NCI-H1092 (cell line): ENCODE measurements at places on chromosomes 3 and 15.

DNA sequence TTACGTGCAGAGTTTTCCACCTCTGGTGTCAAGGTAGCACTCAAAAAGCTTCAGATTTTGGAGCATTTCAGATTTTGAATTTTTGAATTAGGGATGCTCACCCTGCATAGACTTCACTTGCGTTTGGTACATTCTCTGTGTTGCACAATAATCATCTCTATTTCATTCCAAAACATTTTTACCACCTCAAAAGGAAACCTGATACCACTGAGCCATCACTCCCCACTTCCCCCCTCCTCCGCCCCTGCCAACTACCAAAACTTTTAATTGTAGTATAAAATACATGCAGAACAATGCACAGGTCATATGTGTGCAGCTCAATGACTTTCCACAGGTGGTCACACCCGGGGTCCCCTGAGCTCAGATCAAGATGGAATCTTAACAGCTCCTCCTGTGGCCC is 208.8 kb downstream of the SV2B start:
- DNase-seq = no peak

- no peak for DNase-seq
Measured at GRCh38 chr3:157238457-157238856, 78.5 kb upstream of the CCNL1 start.

DNA sequence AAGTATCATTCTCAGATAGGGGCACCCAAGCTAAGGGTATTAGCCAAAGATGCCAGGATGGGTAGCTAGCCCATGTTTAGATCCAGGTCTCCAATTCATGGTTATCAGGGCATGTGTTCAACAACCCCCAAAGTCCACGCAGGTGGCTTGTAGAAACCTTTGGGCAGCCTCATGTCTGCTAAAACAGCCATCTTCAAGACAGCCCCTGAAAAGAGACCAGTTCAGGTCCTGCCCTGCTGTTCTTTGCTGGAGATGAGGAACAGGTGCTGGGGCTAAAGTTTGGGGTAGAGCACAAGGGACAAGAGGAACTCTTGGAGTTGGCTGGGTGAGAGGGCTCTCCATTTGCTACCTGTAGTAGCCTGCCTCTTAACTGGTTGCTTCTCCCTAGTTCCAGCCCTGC is 4.6 kb downstream of the PPM1M start:
- DNase-seq = no peak

GRCh38 chr3:122929188-122930062 is 98.1 kb downstream of the SEMA5B start:
- no peak for DNase-seq

DNA sequence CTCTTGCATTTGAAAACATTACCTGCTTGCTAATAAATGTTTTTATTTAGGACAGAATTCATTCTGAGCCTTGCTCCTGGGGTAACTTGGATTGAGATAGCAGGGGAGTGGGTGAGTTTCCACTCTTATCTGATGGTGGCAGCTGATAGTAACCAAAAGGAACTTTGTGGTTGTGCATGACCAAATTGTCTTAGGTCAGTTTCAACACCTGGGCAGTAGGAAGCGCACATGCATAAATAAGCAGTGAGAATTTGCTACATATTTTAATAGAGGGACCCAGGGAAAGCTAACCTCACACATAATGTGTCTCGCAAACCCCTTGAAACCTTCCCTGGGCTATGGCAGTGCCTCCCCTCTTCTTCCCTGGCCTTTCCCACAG is 65.4 kb upstream of the XCR1 start:
- no peak for DNase-seq

DNA sequence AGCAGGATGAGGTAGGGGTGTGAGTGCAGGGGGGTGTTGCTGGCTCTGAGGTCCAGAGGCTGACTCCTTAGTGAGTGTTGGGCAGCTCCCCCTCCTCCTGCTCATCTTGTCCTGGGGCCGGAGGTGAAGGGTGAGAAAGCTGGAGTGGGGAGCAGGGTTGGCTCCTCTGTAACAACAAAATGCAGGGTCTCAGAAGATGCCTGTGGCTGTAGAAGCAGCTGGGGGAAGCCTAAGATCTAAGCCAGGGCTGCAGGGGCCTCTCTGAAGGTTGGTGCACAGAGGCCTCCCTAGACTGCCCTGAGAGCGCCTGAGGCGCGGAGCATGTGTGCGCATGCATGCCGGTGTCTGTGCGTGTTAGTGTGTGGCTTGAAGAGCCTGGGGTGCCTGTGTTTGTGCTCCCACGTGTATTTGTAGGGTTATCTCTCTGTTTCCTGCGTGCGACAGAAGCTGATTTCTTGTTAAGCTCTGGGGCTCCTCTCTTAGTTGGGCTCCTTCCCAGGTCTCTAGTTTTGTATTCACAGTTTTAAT is 5.3 kb upstream of the HDAC11 start:
- no peak for DNase-seq

- DNase-seq = no peak
Measured at GRCh38 chr3:127677541-127678314, 5.0 kb downstream of the ABTB1 start.

DNA sequence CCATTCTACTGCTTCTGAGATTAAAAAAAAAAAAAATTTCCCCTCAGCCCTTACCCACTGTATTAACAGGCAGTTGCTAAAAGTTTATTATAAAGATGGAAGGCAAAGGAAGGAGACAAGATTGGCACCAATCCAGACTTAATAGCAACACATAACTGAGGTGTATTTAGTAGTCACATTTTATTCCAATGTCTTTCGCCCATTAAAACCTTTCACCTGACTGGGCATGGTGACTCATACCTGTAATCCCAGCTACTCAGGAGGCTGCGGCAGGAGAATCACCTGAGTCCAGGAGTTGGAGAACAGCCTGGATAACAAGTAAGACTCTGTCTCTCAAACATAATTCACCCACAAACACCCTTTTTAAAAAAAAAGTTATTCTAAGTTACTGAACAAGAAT is 4.4 kb downstream of the ACAP2 start:
- no peak for DNase-seq

DNA sequence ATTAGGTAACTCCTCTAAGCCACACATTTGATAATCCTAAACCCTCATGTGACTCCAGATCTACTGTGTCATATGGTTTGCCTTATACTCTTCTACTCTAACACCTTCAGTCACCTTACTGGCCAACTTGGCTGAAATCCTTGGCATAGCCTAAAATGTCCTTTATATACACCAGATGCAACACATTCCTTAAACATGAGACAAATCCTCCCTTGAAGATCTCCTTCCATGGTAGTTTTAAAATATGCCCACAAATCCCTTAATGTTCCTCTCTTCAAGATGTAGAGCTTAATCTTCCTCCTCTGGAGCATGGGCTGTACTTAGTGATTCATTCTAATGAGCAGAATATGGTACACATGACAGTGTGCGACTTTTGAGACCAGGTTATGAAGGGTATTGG is 238.9 kb downstream of the SUCLG2 start:
- DNase-seq = no peak
